ENCODE measurements at places on chromosomes 2 and 18. TPM values are rescaled to one million over a fixed set of nuclear protein-coding genes. Genes with fewer than 3 reads are reported as not detected.

GRCh38 chr2:129255610-129256313 lies 723.7 kb upstream of the RAB6C start:
- H3K27me3 ChIP-seq: no peaks in the 10 kb centered on the region
- H3K4me1 ChIP-seq: no peaks in the 10 kb centered on the region
- no peak overlapping the region for H3K27ac ChIP-seq
- H3K4me3 ChIP-seq: no peak overlapping the region

The HOXD13 gene
- not detected for total RNA-seq

The SCN1A gene
- total RNA-seq: not detected

The SULT6B1 gene
- not detected for total RNA-seq

The TMEM247 gene
- not detected for total RNA-seq

GRCh38 chr2:70188460-70188859 lies 2.4 kb downstream of the C2orf42 start:
- H3K4me1 ChIP-seq: no peaks in the 10 kb centered on the region
- H3K27ac ChIP-seq: no peak overlapping the region
- no peak overlapping the region for H3K4me3 ChIP-seq
- no peaks in the 10 kb centered on the region for H3K27me3 ChIP-seq
- no peak for DNase-seq

Measured in endothelial cell of umbilical vein (primary cell).